Muscle of leg (tissue), 16 donors: ENCODE measurements at places on chromosomes 6 and 20. TPM values are rescaled to one million over a fixed set of nuclear protein-coding genes. Genes with fewer than 3 reads are reported as not detected.

SLA2 gene
- total RNA-seq, result 0.09 TPM

RCAN2 gene
- 2.2 TPM for total RNA-seq

DNA sequence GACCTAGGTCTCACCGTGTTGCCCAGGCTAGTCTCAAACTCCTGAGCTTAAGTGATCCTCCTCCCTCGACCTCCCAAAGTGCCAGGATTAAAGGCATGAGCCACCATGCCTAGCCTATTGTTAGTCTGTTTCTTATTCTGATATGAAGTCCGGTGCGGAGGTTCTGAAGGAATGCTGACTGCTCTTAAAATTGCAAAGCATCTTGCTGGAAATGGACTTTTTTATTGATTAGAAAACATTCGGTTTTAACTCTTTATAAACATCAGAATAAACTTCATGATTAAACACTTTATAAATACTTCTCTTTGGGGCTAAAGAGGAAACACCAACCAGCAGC, 3.2 kb downstream of the TNFAIP3 start:
- DNase-seq, result no peak

DNA sequence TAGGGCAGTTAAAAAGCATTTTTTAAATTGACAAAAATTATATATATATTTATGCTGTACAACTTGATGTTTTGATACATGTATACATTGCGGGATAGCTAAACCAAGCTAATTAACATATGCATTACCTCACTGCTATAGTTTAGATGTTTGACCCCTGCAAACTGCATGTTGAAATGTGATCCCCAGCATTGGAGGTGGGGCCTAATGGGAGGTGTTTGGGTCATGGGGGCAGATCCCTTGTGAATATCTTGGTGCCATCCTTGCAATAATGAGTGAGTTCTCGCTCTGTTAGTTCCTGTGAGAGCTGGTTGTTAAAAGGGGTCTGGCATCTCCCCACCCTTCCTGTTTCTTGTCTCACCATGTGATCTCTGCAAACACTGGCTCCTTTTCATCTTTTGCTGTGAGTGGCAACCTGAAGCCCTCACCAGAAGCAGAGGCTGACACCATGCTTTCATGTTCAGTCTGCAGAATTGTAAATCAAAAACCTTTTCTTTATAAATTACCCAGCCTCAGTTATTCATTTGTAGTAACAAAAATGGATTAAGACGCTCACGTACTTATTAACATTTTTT, 111.8 kb downstream of the MCHR2 start:
- DNase-seq, result no peak

DNA sequence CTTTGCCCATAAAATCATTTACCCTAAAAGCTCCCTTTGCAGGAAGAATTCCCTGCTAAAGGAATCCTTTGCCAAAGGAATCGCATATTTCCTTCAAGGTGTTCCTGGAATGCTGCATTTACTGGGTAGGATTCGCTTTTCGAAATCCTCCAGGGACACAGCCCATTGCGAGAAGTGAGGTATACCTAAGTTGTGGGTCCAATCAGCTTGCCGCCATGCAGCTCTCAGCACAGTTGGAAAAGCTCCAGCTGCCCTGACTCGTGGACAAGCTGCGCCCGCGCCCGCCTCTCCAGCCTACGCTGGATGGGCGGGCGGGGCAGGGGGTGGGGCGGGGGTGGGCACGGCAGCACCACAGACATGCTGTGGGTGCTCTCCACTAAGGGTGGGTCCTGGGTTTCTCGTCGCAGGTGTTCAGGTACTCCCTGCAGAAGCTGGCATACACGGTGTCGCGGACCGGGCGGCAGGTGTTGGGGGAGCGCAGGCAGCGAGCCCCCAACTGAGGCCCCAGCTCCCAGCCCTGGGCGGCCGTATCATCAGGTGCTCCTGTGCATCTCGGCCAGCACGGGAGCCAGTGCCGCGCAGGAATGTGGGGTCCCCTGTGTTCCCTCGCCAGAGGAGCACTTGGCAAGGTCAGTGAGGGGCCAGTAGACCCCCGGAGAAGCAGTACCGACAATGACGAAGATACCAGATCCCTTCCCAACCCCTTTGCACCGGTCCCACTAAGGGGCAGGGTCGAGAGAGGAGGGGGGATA, 1.4 kb downstream of the NNAT start:
- peak; percentile 81 for DNase-seq
